GM23338 (cell line): ENCODE measurements at places on chromosomes 2 and 18. TPM values are rescaled to one million over a fixed set of nuclear protein-coding genes. Genes with fewer than 3 reads are reported as not detected.

GRCh38 chr2:217383620-217384019 is 523.8 kb upstream of the TNP1 start:
- no peaks in the 10 kb centered on the region for H3K27me3 ChIP-seq
- no peak for DNase-seq
- no peak overlapping the region for H3K27ac ChIP-seq
- H3K4me3 ChIP-seq: no peak overlapping the region
- H3K36me3 ChIP-seq: no peaks in the 10 kb centered on the region

DNA sequence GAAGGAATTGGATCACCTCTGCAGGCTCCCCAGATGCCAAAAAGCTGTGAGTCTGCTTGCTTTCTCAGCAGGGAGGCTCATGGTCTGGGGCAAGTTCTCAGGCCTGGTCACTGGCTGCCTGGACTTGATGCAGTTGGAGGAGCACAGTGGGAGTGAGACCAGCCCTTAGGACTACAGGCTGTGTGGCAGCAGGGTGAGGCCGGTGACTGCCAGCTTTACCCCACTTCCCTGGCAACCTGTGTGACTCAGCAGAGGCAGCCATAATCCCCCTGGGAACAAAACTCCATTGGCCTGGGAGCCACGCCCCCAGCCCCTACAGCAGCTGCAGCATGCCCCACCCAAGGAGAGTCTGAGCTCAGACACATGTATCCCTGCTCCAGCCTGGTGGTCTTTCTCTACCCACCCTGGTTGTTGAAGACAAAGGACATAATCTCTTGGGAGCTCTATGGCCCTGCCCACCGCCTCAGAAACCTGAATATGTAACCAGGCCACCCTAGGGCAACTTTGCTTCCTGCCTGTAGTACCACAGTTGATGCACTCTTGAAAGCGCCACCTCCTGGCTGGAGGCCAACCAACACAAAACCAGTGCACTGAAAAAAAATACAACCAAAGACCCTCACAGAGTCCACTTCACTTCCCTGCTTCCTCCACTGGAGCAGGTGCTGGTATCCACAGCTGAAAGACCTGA is 106.8 kb upstream of the SPATS2L start:
- H3K36me3 ChIP-seq: no peaks in the 10 kb centered on the region
- H3K27ac ChIP-seq: peak overlapping the region; percentile 98; the same call in 1 of the 2 replicates
- peak; percentile 55 for DNase-seq
- peaks cover 30% of the 10 kb centered on the region for H3K4me1 ChIP-seq
- H3K27me3 ChIP-seq: no peaks in the 10 kb centered on the region

- DNase-seq: no peak
- no peaks in the 10 kb centered on the region for H3K27me3 ChIP-seq
- no peak overlapping the region for H3K4me3 ChIP-seq
- no peak overlapping the region for H3K27ac ChIP-seq
- peaks cover 2% of the 10 kb centered on the region; the same call in 1 of the 2 replicates for H3K4me1 ChIP-seq
- no peaks in the 10 kb centered on the region for H3K36me3 ChIP-seq
These were observed 150.2 kb upstream of the NFATC1 start for GRCh38 chr18:79245517-79246001.

GRCh38 chr2:73307720-73308119 is 14.4 kb upstream of the EGR4 start:
- H3K4me3 ChIP-seq: no peak overlapping the region
- H3K27ac ChIP-seq: no peak overlapping the region
- H3K4me1 ChIP-seq: no peaks in the 10 kb centered on the region
- DNase-seq: no peak

GRCh38 chr2:69279931-69280681 is 106.9 kb downstream of the GFPT1 start:
- H3K27ac ChIP-seq: no peak overlapping the region
- peaks cover 3% of the 10 kb centered on the region; the same call in 1 of the 2 replicates for H3K4me1 ChIP-seq
- H3K27me3 ChIP-seq: no peaks in the 10 kb centered on the region
- no peak overlapping the region for H3K4me3 ChIP-seq
- peak; percentile 17 for DNase-seq

- no peak overlapping the region for H3K27ac ChIP-seq
- no peaks in the 10 kb centered on the region for H3K36me3 ChIP-seq
- H3K27me3 ChIP-seq: peaks cover 47% of the 10 kb centered on the region
- H3K4me3 ChIP-seq: no peak overlapping the region
These were observed 74.8 kb downstream of the BCL11A start for GRCh38 chr2:60478660-60479059.

- DNase-seq: no peak
- no peak overlapping the region for H3K27ac ChIP-seq
- H3K36me3 ChIP-seq: no peaks in the 10 kb centered on the region
- no peaks in the 10 kb centered on the region for H3K27me3 ChIP-seq
- H3K4me1 ChIP-seq: no peaks in the 10 kb centered on the region; the same call in 1 of the 2 replicates
These were observed 35.0 kb downstream of the ALPK2 start for GRCh38 chr18:58593938-58594337.

- no peak overlapping the region for H3K27ac ChIP-seq
- no peak for DNase-seq
- no peaks in the 10 kb centered on the region for H3K36me3 ChIP-seq
- H3K4me1 ChIP-seq: peaks cover 10% of the 10 kb centered on the region
These were observed 46.9 kb downstream of the EMILIN2 start for GRCh38 chr18:2893676-2894075.

GRCh38 chr2:159617646-159618045 is 1.3 kb upstream of the BAZ2B start:
- no peaks in the 10 kb centered on the region for H3K36me3 ChIP-seq
- peaks cover 37% of the 10 kb centered on the region for H3K4me1 ChIP-seq
- peak; percentile 63 for DNase-seq

- H3K4me3 ChIP-seq: no peak overlapping the region
- no peaks in the 10 kb centered on the region for H3K27me3 ChIP-seq
- no peaks in the 10 kb centered on the region for H3K36me3 ChIP-seq
- no peak overlapping the region for H3K27ac ChIP-seq
- DNase-seq: no peak
- no peaks in the 10 kb centered on the region for H3K4me1 ChIP-seq
These were observed 66.1 kb upstream of the CDC42EP3 start for GRCh38 chr2:37737507-37737906.

DNA sequence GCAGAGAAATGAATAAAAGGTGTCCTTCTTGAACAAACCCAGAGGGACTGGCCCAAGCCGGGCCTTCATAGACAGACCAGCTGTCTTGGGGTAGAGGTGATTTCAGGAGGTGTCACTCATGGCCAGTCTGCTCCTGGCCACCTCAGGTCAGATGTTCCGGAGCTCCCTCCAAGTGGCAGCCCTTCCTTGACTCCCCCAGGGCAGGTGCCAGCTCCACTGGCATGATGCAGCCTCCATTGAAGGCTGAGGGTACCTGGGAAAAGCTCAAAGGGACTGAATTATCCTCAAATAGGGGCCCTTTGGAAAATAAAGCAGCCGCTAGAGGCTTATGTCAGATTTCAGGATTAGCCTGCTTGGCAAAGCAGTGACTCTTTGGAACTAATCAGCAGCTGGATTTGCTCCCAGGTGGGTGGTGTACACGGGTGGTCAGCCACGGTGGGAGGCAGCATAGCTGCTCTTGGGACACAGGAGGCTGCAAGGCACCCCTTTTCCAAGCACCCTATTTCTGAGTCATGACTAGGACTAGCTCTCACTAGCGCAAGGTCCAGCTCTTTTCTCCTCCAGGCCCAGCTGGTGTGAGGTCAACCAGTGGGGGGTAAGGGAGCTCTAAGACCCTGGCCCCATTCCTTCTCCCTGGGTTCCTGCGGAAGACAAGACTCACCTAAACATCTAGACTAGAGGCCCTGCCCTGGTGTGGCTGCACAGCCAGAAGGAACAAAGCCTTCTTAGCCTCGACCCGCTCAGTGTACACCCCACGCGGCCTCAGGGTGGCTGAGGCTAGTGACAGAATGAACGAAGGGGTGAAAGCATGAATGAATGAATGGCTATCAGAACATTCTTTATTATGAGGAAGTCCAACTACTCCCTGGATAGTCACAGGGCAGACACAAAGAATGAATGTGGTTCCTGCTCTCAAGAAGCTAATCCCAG is 29.3 kb downstream of the HS1BP3 start:
- H3K4me1 ChIP-seq: no peaks in the 10 kb centered on the region
- H3K27ac ChIP-seq: no peak overlapping the region
- H3K27me3 ChIP-seq: no peaks in the 10 kb centered on the region
- DNase-seq: no peak
- H3K4me3 ChIP-seq: no peak overlapping the region

DNA sequence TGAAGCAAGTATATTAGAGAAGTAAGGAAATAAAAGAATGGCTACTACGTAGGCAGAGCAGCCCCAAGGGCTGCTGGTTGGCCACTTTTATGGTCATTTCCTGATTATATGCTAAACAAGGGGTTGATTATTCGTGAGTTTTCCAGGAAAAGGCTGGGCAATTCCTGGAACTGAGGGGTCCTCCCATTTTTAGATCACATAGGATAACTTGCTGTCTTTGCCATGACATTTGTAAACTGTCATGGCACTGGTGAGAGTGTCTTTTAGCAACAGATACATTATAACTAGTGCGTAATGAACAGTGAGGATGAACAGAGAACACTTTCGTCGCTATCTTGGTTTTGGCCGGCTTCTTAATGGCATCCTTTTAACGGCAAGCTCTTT is 2.6 kb upstream of the UBE2F start:
- no peak for DNase-seq
- peaks cover 16% of the 10 kb centered on the region for H3K4me1 ChIP-seq
- H3K27me3 ChIP-seq: no peaks in the 10 kb centered on the region
- no peak overlapping the region for H3K27ac ChIP-seq
- no peak overlapping the region for H3K4me3 ChIP-seq

Gene PRPF40A
- 194 and 254 TPM in 2 replicates for polyA plus RNA-seq

Gene BCL2
- polyA plus RNA-seq: 1.1 and 1.2 TPM in 2 replicates

Gene LPIN2
- polyA plus RNA-seq: 9.0 and 10.1 TPM in 2 replicates

Gene ANKRD30BL
- 0.23 and 0.26 TPM in 2 replicates for polyA plus RNA-seq

Gene SERPINB10
- not detected in 2 replicates for polyA plus RNA-seq

Gene ATP8B1
- 1.0 and 1.7 TPM in 2 replicates for polyA plus RNA-seq

Gene EGR4
- polyA plus RNA-seq: 0.23 TPM in 1 of 2 replicates, not detected in the other

Gene UXS1
- 38.4 and 48.7 TPM in 2 replicates for polyA plus RNA-seq
